ENCODE measurements at places on chromosomes 1 and 21.

GRCh38 chr1:96234299-96234698, 487.3 kb upstream of the PTBP2 start:
- no peak for DNase-seq

DNA sequence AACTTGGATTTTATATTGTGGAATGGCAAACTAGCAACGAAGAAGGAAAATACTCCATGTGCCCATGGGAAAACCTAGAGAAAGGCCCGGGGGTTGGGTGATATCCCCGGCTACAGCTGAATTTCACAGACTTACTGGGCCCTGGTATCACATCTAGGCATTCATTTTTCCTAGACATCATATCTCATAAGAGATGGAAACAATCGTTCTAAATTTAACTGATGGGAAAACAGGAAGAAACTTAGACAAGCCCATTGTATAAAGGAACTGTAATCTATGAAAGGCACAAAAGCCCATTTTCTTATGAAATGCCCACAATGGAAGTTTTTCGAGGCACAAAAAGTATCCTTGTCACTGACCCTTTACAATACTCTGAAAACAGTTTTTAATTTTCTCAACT, 407.9 kb upstream of the LYPLAL1 start:
- no peak for DNase-seq

GRCh38 chr1:172658871-172659453, at the start of gene FASLG:
TSS of gene FASLG (plus strand) at chr1:172659103. CDS start at chr1:172659202, 99 bp downstream.
- no peak for DNase-seq

DNA sequence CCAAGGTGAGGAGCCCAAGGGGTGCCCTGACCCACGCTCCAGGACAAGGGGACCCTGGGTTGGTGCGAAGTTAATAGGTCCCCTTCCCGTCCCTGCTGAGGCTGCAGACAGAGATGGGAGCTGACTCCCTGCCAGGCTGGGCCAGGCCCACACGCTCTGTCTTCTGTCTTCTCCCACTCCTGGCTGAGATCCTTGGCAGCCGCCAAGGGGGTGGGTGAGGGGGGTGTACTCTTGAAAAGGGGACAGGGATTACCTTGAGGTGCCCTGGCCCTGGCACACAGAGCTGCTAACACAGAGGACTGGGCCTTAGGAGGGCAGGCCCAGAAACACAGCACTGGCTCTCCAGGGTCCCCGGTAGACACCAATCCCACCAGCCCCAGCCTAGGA, 11.0 kb upstream of the CTRC start:
- no peak for DNase-seq

- no peak for DNase-seq
Observed at GRCh38 chr1:235935235-235936225, 68.8 kb upstream of the LYST start.

DNA sequence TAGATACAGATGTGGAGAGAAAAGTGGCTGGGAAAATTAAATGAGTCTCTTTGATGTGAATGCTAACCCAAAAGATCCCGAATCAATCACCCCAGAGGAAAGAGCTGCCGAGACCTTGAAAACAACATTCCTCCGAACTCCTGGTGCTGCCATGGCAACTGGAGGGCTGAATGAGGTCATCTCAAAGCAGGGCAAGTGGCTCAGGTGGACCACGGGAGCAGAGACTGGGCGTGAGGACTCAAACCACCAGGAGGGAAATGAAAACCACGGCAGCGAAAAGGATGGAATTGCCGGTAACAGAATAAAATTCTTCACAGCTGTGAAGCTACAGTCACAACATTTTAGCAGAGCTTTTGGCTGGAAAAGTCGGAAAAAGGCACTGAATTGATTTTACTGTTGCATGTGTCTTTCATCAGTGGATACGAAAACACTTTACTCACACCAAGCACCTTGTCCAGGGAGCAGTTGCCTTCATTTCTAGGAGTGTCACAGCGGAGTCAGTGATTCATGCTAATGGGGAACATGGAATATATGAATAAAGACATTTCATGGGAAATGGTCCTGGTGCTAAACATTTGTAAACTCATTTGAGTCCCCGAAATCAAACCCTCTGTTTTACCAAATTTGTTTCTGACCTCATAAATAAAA, 23.2 kb upstream of the BECN2 start:
- DNase-seq: peak; percentile 69

DNA sequence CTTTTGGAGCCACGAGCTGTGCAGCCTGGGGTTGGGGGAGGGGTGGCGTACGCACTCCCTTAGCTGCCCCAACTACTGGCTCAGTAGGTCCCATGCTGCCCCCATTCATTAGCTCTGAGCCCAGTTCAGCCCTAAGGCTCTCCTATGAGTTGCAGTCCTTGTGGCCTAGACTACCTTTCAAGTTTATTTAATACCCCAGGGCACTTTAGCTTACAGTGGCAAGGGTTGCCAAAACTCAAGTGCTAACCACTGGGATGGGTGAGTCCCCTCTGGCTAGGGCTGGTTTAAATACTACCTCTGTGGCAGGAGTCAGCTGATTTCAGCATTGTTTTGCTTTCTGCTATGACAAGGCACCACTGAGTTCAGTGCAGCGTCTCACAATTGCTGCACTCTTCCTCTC, 118.2 kb downstream of the ODF2L start:
- DNase-seq: no peak

GRCh38 chr21:37525810-37526209, 159.2 kb downstream of the DYRK1A start:
- DNase-seq: no peak

DNA sequence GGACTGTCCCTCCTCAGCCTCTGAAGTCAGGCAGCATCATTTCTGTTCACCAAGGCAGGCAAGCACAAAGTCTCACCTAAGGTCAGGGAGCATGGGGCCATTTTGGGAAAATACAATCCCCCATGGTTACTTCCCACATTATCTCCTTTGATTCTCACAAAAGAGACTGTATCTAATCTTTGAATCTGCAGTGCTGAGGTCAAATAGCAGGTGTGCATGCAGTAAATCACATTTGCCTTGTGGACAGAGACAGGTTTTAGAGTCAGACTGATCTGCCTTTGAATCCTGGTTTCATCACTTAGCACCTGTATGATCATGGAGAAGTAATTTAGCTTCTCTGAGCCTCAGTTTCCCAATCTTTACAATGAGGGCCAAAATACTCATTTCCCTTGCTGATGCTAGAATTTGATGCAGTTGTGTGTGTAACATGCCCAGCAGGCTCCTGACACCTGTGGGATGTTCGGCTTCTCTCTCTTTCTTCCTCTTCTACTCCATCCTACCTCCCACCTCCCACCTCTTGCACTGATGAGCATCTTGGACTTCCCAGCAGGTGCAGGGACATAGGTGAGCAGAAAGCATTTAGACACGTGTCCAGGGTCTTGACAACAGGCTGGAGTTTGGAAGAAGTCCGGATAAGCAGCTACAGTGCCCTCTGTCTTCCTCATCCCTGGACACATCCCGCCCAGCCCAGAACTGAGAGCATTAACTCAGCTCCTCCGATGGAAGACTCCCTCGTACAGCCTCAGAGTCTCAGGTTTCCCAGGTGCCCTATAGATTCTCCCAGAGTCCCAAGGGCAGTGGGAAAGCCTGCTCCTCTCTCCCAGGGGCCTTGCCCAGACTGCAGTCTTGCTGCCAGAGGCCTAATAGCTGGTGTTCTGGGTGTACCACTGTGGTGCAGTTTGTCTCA, 18.9 kb downstream of the NENF start:
- DNase-seq: no peak

GRCh38 chr1:210633140-210633539, 304.4 kb downstream of the HHAT start:
- DNase-seq: no peak

DNA sequence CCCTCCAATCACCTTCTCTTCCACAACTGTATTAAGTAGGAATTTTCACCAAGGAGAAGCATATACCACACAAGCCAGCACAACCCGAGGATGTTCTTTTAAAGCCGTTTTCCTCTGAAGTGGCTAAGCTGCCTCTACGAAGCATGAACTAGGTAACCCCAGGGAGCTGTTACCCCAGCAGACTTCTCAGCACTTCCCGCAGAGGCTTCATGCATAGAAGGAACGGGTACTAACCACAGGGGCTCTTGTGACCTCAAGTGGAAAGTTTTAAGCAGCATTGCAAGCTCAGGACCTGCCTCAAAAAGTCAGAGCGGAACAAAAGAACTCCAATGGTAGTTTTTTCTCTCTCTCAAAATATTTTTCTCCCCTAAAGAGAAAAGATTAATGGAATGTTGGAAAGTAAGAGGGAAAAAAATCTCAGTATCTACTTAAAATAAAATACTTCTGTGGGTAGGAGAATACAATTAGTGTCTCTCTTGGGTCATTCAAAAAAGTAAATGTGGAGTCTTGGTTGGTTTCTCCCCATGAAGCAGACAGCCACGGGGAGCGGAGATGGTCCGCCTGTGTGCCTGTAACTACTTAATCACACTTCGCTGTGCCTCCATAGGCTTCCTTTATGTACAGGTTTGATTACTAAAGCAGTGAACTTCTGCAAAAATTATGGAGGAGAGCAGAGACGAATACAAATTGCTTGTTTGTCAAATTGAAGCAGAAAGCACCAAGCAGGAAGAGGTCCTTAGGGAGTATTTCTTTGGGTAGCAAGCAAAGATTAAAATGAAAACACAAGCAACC, 40.9 kb downstream of the STX6 start:
- DNase-seq: no peak

DNA sequence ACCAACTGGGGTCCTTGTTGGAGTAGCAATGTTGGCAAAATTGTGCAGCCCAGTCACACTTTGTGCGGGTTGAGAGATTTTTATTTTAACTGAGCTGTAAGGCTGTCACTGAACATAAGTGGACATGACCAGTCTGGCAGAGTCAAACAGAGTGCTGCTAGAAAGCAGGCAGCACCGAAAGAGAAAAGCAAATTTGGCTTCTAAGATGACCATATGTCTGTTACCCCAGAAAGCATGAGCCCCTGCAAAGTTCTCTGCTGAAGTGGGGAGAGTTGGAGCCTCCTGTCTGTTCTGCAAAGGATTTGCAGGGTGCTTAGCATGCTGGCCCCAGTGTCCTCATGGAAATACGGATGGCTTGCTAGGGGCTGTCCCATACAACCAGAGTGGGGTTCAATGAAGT, 220.4 kb downstream of the PBX1 start:
- DNase-seq: no peak

GRCh38 chr1:54439550-54440223, 33.5 kb upstream of the SSBP3 start:
- DNase-seq: no peak

DNA sequence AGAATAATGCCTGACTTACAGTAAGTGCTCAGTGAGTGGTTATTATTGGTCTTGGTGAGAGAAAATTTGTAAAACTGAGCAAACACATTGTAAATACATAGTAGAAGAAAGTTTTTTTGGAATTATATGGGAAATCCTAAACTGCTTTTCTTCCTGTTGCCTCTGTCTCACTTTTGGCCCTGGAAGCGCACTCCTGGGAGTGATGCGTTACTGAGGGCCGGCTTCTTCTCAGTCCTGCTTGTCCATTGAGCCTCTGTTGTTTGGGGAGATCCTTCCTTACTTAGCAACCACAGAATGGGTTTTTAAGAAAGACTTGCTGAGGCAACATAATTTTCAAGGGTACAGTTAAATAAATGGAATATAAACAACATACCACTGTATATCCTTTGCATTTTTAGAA, 166.0 kb downstream of the EDEM3 start:
- DNase-seq: no peak

DNA sequence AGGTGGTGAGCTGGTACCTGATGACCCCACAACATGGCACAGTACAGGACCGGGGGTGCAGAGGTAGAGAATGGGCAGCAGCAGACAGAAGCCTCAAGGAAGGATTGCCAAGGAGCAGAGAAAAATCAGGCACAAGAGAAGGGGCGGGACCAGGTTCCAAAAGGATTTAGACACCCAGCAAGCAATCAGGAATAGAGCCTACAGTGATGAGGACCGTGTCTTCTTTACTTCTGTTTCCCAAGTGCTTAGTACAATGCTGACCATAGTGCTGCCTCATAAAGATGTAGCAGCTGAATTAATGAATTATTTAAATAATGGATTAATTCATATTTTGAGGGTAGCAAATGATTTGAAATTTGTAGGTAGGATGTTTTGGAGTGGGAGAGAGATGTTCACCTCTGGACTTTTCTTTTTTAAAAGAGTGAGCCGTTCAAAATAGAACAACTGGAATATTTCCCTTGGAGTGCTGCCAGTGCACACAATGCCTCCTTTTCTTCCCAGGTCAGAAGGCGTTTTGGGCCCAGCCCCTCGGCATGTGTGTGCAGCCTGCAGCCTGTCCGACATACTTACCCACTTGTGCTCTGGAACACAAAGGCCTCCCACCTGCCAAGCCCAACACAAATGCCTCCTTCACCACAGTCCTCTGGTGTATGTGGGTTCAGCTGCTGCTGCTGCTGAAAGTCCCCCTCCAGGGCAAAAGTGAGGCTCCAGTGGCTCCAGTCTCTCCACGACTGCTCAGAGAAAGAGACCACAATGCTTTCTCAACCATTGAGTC, 19.6 kb downstream of the KANK4 start:
- DNase-seq: no peak

GRCh38 chr1:172241540-172241939, 178.9 kb upstream of the C1orf105 start:
- no peak for DNase-seq

- no peak for DNase-seq
Observed at GRCh38 chr1:108043707-108044106, 78.7 kb upstream of the VAV3 start.

- no peak for DNase-seq
Observed at GRCh38 chr21:37542512-37542911, 175.9 kb downstream of the DYRK1A start.

GRCh38 chr1:22829309-22829989, 118.8 kb downstream of the EPHB2 start:
- DNase-seq: no peak

GRCh38 chr21:26169061-26169610, 1.4 kb downstream of the APP start:
- DNase-seq: peak; percentile 69
